ENCODE measurements at places on chromosomes 5 and 9.

GRCh38 chr5:119751734-119752094, 122.4 kb downstream of the FAM170A start:
- no peak for DNase-seq

DNA sequence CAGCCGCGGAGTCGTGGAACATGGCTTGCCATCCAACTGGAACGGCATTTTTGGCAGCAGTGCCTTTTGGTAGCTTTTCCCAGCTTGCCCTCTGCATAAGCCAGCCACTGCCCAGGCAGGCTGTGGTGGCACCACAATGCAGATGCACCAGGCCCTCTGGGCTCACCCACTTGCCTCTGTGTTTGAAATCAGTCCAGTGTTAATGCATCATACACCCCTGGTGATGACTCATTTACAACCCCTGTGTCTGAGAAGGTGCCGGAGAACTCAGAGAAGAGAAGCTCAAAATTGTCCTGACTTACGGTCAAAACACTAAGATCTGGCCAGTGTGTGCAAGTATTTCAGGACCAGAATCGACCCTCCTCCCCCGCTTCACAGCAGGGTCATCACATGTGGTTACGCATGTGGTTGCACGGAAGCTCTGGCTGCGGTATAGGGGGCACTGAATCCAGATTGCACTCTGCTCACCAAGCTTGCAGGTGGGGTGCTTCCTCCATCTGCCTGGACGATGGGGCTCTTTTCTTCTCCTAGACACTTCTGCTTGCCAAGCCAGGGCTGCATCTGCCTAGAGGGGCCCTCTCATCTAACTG, 66.5 kb upstream of the SMIM15 start:
- no peak for DNase-seq

DNA sequence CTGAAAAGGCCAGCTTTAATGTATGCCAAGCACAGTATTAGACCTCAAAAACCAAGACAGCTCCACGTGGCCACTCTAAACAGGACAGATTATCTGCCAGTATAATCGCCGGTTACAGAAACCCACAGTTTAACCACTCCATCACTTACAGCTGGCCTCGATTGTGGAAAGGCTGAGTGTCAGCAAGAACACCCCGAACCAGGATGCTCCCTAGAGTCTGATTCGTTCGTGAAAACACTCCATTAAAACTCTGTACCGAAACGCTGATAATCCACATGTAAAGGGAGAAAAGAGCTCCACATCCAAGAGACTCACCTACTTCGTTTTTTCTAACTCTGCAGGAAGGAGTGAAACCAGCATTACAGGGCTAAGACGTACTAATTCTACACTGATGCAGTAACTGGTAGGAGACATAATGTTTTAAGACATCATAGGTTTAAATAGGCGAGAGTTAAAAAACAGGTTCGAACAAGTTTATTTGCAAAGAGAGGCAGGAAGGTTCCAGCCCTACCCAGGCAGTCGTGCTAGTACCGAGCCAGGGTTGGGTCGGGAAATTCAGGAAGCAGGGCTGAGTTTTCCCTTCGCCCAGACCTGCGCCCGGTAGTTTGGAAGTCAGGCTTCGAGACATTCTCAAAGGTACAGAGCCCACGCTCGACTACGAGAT, 949 bp downstream of the SERINC5 start:
- DNase-seq, result no peak

DNA sequence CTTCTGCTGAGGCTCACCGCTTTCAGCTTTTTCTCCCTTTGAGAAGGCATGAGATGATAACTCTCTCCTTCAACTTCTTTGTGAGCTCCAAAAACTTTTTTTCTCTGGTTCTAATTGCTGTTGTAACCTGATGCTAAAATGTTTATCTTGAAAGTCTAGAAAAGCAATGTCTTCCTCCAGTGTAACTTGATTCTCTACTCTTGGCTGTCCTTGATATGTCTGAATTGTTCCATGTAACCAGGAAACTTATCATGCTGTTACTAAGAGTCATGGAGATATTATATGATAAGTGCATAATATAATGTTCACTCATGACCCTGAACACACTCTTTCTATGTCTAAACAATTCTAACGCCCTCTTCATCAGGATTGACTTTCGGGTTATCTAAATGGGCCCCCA, 128.0 kb upstream of the ABCA1 start:
- no peak for DNase-seq

GRCh38 chr5:58019614-58020013, 440.3 kb downstream of the PLK2 start:
- no peak for DNase-seq

GRCh38 chr5:61308712-61309111, 23.3 kb upstream of the ZSWIM6 start:
- DNase-seq, result no peak

GRCh38 chr5:118692811-118693342, 295.5 kb downstream of the DTWD2 start:
- no peak for DNase-seq

GRCh38 chr9:89743573-89744254, 138.9 kb downstream of the GADD45G start:
- no peak for DNase-seq

DNA sequence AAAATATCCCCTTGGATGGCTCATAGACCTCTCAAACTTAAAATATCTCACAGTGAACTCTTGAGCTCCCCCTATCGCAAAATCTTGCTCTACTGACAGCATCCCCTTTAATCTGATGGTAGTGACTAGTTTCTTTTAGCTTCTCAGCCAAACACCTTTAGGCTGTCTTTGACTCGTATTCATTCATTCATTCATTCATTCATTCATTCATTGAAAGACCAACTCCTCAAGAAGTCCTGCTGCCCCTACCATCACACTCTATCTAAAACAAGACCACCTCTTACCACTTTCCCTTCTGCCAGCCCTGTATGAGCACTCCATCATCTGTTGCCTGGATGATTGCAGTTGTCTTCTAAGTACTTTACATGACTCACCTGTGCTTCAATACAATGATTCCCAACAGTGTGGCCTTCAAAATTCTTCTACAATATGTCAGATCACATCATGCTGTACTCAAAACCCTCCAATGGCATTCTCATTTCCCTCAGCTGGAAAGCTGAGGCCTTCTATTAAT, 46.8 kb downstream of the ITGA2 start:
- DNase-seq, result no peak

GRCh38 chr9:108194154-108194553, 661.6 kb downstream of the ACTL7B start:
- DNase-seq, result no peak

Measured in stimulated activated CD4-positive, alpha-beta T cell treated with anti-CD3 and anti-CD28 coated beads, Interleukin-4, amount 100 ng/mL, for 4 hours (primary cell).